ENCODE measurements at places on chromosomes 3 and 15. TPM values are rescaled to one million over a fixed set of nuclear protein-coding genes. Genes with fewer than 3 reads are reported as not detected.

DNA sequence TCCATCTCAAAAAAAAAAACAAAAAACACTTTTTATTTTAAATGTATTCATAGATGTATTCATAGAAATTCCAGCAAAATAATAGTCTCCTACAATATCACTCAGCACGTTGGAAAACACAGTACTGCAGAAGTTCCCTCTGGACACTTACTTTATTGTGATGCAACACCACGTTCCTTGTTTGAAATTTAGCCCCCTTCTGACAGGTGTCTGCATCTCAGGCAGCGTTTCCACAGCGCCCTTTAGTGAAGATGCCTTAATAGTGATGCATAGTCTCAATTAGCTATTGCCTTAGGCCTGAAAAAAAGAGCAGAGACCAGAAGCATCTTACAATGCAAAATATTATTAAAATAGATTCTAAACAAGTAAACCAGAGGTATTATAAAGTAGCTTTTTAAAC lies 20.3 kb downstream of the IL12A start:
- H3K36me3 ChIP-seq, result no peaks in the 10 kb centered on the region
- no peak overlapping the region for H3K27ac ChIP-seq
- DNase-seq, result no peak
- H3K4me3 ChIP-seq, result no peak overlapping the region

- H3K4me3 ChIP-seq, result no peak overlapping the region
- H3K4me1 ChIP-seq, result no peaks in the 10 kb centered on the region
- H3K27ac ChIP-seq, result no peak overlapping the region
Observed at GRCh38 chr15:81069356-81069755, 64.7 kb upstream of the CFAP161 start.

GRCh38 chr3:4838621-4839022 lies 140.6 kb upstream of the BHLHE40 start:
- H3K36me3 ChIP-seq, result peaks cover 15% of the 10 kb centered on the region
- H3K27me3 ChIP-seq, result no peaks in the 10 kb centered on the region
- no peak overlapping the region for H3K4me3 ChIP-seq
- no peak for DNase-seq
- no peak overlapping the region for H3K27ac ChIP-seq

Gene BFSP2
- total RNA-seq, result not detected

Gene CORO2B
- 3.6 TPM for total RNA-seq

Gene ASB14
- total RNA-seq, result not detected

DNA sequence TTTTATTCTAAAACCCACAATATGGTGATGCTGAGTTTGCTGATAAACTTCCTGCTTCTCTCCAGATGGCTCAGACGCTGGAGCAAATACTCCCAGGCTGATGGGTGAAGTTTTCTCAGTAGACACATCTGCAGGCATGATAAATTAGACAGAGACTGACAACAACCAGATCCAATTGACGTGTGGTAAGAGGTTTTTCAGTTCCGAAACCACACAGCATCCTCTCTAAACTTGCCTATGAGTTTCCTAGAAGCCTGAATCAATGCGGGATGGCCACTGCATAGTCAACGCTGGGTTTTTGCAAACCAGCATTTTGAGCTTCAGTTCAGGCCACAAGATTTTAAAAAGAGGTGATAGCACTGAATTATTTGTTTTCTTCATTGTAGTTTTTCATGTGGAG lies 360.3 kb upstream of the ARRDC4 start:
- DNase-seq, result no peak
- H3K4me3 ChIP-seq, result no peak overlapping the region
- no peaks in the 10 kb centered on the region for H3K4me1 ChIP-seq
- H3K27me3 ChIP-seq, result no peaks in the 10 kb centered on the region
- no peaks in the 10 kb centered on the region for H3K36me3 ChIP-seq
- no peak overlapping the region for H3K27ac ChIP-seq

DNA sequence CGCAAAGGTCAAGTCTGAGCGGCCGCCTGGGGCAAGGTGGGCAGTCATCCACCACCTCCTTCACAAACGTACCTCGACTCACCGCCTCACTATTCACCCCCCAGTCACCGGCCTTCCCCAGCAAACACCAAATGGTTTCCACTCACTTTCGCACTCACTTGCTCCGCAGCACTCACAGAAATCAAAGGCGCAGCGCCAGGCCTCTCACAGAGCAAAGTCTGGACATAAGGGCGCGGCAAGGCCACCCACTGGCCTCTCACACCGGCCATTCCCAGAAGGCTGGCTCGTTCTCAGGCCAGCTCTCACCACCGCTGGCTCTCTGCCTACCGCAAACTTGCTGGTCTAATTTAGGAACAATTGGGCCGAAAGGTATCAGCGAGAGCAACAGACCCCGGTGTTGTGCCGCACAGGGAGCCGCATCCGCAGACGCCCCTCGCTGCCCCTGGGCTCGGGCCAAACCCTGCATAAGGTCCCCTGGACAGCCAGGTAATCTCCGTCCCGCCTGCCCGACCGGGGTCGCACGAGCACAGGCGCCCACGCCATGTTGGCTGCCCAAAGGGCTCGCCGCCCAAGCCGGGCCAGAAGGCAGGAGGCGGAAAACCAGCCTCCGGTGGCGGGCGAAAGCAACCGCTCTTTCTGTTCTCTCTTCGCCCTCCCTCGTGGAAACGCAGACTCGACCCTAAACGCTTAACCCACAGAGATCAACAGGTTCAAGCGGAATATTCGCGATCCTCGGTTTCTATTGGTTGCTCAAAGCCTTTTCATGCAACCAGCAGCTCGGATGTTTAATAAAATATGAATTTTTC lies 2.9 kb downstream of the SHOX2 start:
- H3K4me3 ChIP-seq, result no peak overlapping the region
- H3K27me3 ChIP-seq, result peaks cover 98% of the 10 kb centered on the region

- no peaks in the 10 kb centered on the region for H3K27me3 ChIP-seq
- H3K36me3 ChIP-seq, result peaks cover 51% of the 10 kb centered on the region
- DNase-seq, result no peak
- H3K4me3 ChIP-seq, result no peak overlapping the region
Observed at GRCh38 chr3:11564577-11565001, 79.1 kb downstream of the VGLL4 start.

GRCh38 chr3:85182975-85183752 lies 224.4 kb downstream of the CADM2 start:
- no peak overlapping the region for H3K27ac ChIP-seq
- H3K36me3 ChIP-seq, result no peaks in the 10 kb centered on the region
- H3K4me3 ChIP-seq, result no peak overlapping the region
- DNase-seq, result no peak

- H3K4me1 ChIP-seq, result peaks cover 50% of the 10 kb centered on the region
- no peak for DNase-seq
- no peaks in the 10 kb centered on the region for H3K27me3 ChIP-seq
- peak overlapping the region; percentile 76 for H3K4me3 ChIP-seq
- H3K36me3 ChIP-seq, result no peaks in the 10 kb centered on the region
Observed at GRCh38 chr3:14405360-14406238, 3.2 kb downstream of the SLC6A6 start.

Gene OXTR
- total RNA-seq, result 0.55 TPM

- no peaks in the 10 kb centered on the region for H3K4me1 ChIP-seq
- DNase-seq, result no peak
- H3K27me3 ChIP-seq, result no peaks in the 10 kb centered on the region
- H3K36me3 ChIP-seq, result no peaks in the 10 kb centered on the region
Observed at GRCh38 chr3:11145888-11146287, 8.4 kb upstream of the HRH1 start.

GRCh38 chr3:113300596-113300995 lies 89.2 kb downstream of the BOC start:
- no peaks in the 10 kb centered on the region for H3K4me1 ChIP-seq
- no peak overlapping the region for H3K4me3 ChIP-seq
- H3K27ac ChIP-seq, result no peak overlapping the region
- no peaks in the 10 kb centered on the region for H3K36me3 ChIP-seq
- no peaks in the 10 kb centered on the region for H3K27me3 ChIP-seq

GRCh38 chr3:113439606-113440005 lies 1.7 kb downstream of the CFAP44 start:
- no peak for DNase-seq
- H3K27me3 ChIP-seq, result no peaks in the 10 kb centered on the region
- no peaks in the 10 kb centered on the region for H3K36me3 ChIP-seq
- no peak overlapping the region for H3K4me3 ChIP-seq
- no peak overlapping the region for H3K27ac ChIP-seq

GRCh38 chr15:66008940-66009562 lies 139.8 kb downstream of the RAB11A start:
- DNase-seq, result no peak
- no peaks in the 10 kb centered on the region for H3K4me1 ChIP-seq
- H3K4me3 ChIP-seq, result no peak overlapping the region

Gene CGNL1
- total RNA-seq, result 54.9 TPM

- H3K27me3 ChIP-seq, result no peaks in the 10 kb centered on the region
- H3K36me3 ChIP-seq, result no peaks in the 10 kb centered on the region
- no peak overlapping the region for H3K4me3 ChIP-seq
- H3K4me1 ChIP-seq, result no peaks in the 10 kb centered on the region
Observed at GRCh38 chr3:12155828-12156227, 2.9 kb downstream of the TIMP4 start.

Gene CCR8
- not detected for total RNA-seq

- no peaks in the 10 kb centered on the region for H3K36me3 ChIP-seq
- H3K27me3 ChIP-seq, result peaks cover 36% of the 10 kb centered on the region
- H3K4me1 ChIP-seq, result no peaks in the 10 kb centered on the region
- H3K4me3 ChIP-seq, result no peak overlapping the region
Observed at GRCh38 chr15:69987492-69988489, 109.9 kb downstream of the TLE3 start.
